ENCODE measurements at places on chromosomes 16 and 17. TPM values are rescaled to one million over a fixed set of nuclear protein-coding genes. Genes with fewer than 3 reads are reported as not detected.

KRTAP4-1 gene
- polyA plus RNA-seq: not detected

TAF15 gene
- polyA plus RNA-seq: 70.3 TPM

OSGIN1 gene
- 101 TPM for polyA plus RNA-seq

DNA sequence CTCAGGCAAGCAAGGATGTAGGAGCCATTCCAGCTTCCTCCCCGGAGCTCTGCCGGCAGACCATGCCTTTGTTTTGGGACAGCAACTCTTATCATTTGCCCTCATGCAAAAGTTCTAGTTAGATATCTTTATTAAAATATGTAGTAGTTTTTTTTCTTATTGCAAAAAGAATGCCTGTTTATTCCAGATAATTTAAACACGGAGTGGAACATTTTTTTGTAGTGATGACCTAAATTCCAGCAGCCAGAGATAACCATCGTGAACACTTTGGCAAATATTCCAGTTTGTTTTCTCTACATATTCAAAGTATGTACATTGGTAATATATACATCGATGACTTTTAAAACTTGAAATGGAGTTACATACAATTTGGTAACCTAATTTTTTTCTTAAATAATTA, 54.8 kb downstream of the CRISPLD2 start:
- DNase-seq: no peak

DNA sequence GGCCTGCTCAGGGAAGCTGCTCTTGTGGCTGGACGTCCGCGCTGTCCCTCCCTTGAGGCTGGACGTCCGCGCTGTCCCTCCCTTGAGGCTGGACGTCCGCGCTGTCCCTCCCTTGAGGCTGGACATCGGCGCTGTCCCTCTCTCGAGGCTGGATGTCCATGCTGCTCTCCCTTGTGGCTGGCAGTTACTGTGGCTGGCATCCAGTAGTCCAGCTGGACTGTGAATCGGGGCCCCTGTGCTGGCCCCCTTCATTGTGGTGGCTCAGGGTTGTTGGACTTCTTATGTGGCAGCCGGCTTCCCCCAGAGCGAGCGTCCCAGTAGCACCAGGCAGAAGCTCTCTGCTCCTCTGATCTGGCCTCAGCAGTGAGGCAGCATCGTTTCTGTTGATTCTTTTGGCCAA, 141.5 kb downstream of the IRF8 start:
- DNase-seq: no peak

Data from small intestine (tissue), 16 donors.